Stimulated activated CD4-positive, alpha-beta T cell treated with anti-CD3 and anti-CD28 coated beads, TNF-alpha, amount 100 ng/mL, for 24 hours (primary cell): ENCODE measurements at places on chromosomes 6 and 20.

DNA sequence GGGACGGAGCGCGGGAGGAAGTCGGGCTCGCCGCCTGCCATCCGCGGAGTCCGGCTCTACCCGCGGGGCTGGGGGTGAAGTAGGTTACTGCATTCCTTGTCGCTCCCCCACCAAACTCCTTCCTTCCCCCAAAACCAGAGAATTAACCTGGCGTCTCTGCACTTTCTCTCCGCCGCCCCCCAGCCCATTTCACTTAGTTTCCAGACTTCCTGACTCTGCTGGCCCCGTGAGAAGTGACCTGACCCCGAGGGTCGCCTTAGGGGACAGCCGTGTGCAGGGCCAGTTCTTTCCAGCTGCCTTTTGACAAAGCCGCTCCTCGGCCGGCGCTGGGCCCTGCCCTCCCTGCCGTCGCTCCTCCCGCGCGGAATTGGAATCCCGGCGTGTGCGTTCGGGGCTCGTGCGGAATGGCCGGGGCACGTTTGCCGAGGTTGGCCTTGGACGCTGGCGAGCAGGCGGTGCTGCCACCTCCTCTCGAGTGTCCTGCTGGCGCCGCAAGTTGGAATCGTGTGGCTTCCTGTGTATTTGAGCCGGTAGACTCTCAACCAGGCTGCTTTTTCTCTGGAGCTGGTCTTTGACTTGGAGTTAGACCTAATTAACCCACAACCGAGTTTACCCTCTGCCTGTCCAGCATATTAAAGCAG, 650 bp downstream of the DCBLD1 start:
- DNase-seq = peak; percentile 15

DNA sequence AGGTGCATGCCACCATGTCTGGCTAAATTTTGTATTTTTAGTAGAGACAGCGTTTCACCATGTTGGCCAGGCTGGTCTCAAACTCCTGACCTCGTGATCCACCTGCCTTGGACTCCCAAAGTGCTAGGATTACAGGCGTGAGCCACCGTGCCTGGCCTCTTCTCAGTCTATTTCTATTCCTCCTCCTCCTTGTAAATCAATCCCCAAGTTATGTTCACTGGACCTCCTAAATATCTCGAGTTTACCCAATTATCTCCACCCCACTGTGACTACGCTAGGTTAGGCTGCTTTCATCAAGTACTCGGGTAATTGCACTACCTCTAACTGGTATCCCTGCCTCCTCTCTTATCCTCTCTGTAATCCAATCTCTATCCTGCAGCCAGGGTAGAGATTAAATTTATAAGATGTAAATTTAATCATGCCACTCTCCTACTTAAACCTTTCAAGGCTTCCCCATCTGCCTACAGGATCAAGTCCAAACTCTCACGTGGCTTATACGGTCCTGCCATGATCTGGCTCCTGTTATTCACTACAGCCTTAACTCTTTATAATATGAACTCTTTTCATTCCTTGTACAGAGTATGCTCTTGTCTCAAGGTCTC, 837 bp upstream of the MAD2L1BP start:
- DNase-seq = no peak

GRCh38 chr20:63577317-63577894, 3.4 kb upstream of the HELZ2 start:
- no peak for DNase-seq

GRCh38 chr6:149211046-149211571, 106.4 kb upstream of the TAB2 start:
- no peak for DNase-seq

- DNase-seq = no peak
These were observed 69.7 kb upstream of the HINT3 start for GRCh38 chr6:125886914-125887313.

DNA sequence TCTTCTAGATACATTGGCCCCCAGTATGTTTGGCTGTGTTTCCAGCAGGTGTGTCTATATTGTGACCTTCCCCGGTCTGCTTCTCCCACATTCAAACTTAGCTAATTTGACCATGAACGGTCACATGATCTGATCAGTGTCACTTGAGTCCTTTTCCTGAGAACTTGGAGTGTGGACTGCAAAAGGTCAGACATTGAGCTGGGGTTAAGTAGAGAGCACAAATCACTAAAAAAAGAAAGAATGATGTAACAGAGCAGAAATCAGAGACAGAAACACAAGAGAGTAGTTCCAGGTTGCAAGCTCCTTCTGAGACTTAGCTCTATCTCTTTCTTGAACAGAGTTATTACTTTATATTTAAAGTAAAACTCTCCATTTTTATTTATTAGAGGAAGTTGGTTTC, 733.9 kb downstream of the CBLN4 start:
- DNase-seq = no peak

DNA sequence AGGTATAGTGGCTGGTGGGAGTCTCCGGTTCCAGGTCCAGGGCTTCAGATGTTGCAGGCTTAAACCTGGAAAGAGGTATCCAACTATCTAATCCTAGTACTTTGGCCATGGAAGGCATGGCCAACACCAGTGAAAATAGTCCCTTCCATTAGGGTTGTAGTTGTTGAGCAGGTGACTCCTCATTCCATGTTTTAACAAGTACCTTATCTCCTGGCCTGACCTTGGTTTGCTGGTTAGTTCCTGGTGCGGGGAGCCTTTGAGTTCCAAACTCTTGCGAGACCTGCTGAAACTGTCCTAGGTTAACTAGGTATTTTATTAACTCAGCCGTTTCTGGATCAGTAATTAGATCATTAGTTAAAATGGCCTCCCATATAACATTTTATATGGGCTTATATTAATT, 165.1 kb upstream of the PROKR2 start:
- DNase-seq = no peak

- DNase-seq = no peak
These were observed 27.8 kb downstream of the GPX5 start for GRCh38 chr6:28553384-28553985.

DNA sequence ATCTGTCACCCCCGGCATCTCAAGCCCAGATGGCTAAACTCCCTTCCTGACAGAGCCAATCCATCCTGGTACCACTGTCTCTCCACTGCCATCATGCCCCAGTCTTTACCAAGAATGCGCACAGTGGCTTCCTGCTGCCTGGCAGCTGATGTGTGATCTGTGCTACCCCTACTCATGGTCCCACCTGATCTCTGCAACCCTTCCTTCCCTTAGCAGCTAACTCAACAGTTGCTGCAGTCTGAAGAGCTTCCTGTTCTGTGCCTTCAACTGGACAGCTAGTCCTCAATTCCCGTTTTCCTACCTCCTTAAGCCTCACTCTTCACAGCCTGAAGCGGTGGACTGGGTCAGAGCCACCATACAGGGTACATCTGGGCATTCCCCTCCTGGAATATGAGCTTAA, 7.6 kb upstream of the FAM83C start:
- DNase-seq = no peak

DNA sequence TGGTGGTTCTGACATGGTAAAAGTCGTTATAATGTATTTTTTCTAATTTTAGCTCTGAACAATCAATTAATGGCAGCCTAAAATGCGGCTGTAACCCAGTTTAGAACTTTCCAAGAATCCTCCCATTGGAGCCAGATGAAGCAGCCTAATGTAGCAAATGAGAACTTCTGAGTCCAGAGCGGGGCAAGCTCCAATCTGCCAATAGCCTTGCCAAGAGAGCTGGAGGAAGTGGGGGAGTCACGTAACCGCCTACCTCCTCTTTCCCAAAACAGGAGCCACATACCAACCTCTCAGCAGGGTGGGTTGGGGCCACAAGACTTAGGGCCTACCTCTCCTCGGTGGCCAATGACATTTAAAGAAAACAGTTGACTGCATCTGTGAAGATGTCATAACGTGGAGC, 230.6 kb downstream of the SOD2 start:
- no peak for DNase-seq

DNA sequence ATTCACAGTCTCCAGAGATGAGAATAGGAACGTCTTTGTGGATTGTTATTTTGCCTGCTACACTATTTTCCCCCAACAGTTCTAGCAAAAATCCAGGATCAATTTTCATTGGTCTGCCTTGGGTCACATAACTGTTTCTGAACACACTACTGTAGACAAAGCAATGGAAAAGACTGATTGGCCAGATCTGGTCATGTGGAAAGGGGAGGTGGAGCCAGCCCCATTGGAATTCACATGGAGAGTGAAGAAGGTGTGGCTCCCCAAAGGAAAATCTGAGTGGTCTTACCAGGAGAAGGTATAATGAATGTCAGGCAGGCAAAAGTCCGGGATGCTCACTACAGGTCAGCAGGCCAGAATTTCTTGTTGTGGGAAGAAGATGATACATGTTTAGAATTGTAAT, 9.5 kb upstream of the TP53RK start:
- no peak for DNase-seq

- DNase-seq = no peak
These were observed 52.5 kb upstream of the SLC22A16 start for GRCh38 chr6:110528930-110529325.

GRCh38 chr6:31568537-31568961, 3.5 kb upstream of the LTA start:
- peak; percentile 67 for DNase-seq

GRCh38 chr6:159862103-159862502, 28.7 kb upstream of the MAS1 start:
- DNase-seq = no peak
